ENCODE measurements at places on chromosomes 7 and 10.

GRCh38 chr7:104627516-104627915, 299.1 kb downstream of the LHFPL3 start:
- DNase-seq, result no peak

DNA sequence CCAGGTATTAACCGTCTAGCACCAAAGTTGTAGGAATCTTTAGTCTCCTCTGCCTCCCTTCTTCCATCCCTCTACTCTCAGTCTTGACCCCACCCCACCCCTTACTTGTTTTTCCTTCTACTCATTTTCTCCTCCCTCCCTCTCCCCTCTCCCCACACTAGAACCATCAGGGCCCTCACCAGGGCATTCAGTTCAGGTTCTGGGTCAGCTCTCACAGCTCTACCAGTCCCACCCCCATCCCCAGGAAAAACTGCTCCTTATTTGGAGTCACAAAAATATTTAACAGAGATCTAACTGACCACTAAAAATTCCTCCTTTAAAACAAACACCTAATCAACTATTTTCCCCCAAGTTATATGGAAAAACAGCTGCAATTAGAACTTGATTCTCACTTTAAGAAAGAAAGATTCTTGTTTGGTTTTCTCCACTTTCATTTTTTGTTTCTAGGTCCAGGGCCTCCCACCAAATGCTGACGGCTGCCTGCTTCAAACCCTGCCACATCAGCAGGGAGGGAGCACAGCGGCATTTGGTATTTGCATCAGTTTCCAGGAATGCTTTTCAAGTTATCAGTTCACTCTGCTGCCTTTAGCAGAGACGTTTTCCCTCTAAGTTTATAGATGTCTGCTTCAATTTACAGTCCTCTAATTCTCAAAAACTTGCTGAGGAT, 2.8 kb upstream of the COL1A2 start:
- DNase-seq, result no peak

DNA sequence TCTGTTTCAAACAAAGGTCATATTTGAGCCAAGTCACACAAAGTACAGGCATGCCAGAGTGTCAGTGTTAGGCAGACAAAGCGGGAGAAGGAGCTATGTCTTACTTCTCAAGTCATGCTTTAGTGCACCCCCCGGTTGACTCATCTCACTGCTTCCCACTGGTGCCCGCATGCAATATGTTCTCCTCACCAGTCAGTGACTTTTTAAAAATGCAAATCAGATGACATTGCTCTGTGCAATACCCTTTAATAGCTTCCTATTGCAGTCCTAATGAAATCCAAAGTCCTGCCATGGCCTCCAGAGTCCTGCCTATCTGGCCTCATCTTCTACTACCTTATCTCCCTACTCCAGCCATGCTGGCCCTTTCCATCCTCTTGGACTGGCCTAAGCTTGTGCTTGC, 429.1 kb downstream of the ACTR3B start:
- DNase-seq, result no peak

DNA sequence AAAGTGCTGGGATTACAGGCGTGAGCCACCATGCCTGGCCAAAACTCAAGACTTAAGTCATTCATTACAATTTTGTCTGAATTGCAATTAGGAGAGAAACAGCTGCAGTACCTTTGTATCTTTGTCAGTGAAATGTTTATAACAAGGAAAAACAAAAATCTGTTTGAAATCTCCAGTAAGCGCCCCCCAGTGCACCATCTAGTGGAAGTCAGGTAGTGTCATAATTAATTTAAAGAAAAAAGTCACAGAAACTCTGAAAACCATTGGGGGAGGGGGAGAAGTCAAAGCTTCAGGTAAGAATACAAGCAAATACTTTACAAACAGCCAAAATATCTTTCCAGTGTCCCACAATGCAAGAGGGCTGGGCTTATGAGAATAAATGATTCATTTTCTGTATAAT, 2.8 kb downstream of the MPP7 start:
- DNase-seq, result no peak

DNA sequence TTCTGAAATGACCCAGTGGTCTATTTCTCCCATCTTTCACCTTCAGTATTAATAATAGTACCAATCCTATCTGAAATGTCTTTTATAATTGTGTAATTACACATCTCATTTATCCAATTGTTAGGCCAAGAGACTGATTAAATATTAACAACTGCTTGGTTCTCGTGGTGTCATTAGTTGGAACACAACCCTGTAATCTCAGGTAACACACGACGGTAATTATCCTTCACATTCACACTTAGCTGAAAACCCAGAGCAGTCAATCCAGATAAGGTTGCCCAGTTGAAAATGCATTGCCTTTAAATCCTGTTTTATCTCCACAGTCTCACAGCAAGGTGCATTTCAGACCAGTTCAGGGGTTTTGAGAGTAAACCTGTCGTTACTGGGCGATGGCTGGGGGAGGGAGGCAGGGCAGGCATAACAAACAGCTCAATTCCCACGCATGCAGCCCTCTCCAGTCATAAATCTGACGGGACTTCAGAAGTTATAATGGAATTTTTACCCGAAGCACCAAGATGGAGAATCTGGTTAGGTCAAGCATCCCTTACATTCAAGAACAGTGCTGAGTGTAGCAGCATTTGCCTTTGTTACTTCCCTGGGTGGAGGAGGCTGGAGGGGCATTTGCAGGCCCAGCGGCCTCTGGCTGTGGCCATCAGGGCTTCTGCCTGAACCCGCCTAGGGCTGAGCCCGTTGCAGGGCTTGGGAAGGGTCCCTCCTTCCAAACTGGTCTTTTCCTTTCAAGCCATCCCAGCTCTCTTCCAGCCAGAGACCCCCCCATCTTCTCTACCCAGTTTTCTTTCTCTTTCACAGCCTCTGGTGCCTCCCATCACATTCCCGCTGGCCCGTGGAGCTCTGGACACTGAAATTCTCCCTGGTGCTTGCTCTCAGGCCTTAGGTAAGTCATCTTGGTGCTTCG, 201.0 kb upstream of the LYZL2 start:
- no peak for DNase-seq

DNA sequence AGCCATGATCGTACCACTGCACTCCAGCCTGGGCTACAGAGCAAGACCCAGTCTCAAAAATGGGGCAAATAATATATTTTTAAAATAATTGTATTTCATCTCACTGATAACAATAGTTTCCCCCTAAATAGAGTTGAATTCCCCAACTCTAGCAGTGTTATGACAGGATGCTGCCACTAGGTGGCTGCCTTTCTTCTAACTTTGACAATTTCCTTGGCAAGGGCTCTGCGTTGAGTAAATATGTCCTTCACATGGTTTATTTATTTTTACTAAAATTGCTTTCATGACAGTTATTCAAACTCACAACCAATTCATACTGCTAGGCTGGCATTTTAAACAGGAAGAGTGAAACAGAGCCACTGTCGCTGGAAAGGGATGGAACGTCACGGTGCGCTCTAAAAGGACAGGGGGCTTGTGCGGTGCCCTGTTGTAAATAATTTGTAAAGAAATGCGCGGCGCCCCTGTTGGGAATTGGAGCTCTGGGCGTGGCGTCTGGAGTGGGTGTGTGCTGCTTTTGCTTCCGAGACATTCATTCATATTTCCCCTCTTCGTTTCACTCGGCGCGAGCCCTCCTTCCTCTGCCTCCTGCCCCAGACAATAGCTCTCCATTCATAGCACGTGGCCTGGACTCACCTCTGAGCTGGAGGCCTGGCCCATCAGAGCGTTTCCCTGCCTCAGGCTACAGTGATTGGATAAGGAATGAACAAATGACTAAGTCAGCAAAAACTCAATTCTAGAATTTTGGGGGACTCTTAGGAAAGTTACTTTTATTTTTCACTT, 20.5 kb upstream of the PITRM1 start:
- DNase-seq, result no peak

DNA sequence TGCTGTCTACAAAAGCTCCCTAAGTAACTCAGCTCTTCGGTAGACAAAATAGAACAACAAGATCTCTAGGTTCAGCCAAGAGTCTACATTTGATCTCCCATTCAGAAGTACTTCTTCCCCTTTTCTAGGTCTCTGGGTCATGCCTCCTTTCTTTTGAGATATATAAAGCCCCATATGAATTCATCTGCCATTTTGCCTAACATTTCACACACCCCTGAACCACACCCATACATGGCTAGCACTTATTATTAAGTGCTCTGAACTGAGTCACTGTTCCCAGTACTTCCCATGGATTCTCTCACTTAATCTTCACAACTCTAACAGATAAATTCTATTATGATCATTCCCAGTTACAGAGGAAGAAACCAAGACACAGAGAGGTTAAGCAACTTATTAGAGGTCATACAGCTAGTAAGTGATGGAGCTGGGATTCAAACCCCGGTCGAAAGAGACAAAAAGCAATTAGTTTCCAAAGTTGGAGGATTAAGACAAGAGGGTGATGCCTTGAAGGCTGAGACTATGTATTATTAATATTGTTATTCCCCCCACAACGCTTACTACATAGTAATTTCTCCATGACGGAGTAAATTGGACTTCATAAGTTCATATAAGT, 17.3 kb downstream of the MYOF start:
- DNase-seq, result no peak

All from CMK (cell line).